A549 treated with ZK216348 at 1 μM for 4 hours (cell line): ENCODE measurements at places on chromosomes 12 and 14. TPM values are rescaled to one million over a fixed set of nuclear protein-coding genes. Genes with fewer than 3 reads are reported as not detected.

The OTOGL gene
- not detected in 5 replicates for total RNA-seq

The ATP23 gene
- total RNA-seq = 4.7 to 6.4 TPM (median 5.6 TPM) in 5 replicates

The KCNH5 gene
- not detected in 5 replicates for total RNA-seq

The CAND1 gene
- 51.3 to 110 TPM (median 86.9 TPM) in 5 replicates for total RNA-seq

The CKB gene
- total RNA-seq = 65.1 to 115 TPM (median 109 TPM) in 5 replicates

The C12orf54 gene
- total RNA-seq = not detected in 5 replicates
